MCF 10A (cell line): ENCODE measurements at places on chromosomes 3 and 15. TPM values are rescaled to one million over a fixed set of nuclear protein-coding genes. Genes with fewer than 3 reads are reported as not detected.

- no peak for DNase-seq
These were observed 179.8 kb upstream of the TLE3 start for GRCh38 chr15:70277556-70277955.

DNA sequence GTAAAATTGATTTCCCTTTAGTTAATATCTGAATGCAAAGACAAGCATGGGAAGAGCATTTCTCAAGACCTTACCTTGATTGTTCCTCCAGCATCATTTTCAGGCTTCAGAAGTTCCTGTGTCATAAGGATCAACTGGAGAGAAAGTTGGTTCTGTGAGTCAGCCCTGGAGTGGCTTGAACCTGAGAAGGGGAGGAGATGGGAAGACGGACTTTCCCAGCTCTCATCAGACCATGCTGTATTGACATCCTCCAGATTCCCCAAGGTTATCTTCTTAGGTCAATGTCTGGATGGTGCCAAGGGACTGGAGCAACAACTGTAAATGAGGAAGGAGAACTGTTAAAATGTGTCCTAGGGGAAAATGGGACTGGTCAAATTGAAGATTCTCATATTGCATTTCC, 21.0 kb downstream of the RPSA start:
- DNase-seq, result no peak

The CHRM5 gene
- total RNA-seq, result not detected in 2 replicates

- no peak for DNase-seq
These were observed 35.8 kb upstream of the CTDSPL start for GRCh38 chr3:37825744-37826400.

DNA sequence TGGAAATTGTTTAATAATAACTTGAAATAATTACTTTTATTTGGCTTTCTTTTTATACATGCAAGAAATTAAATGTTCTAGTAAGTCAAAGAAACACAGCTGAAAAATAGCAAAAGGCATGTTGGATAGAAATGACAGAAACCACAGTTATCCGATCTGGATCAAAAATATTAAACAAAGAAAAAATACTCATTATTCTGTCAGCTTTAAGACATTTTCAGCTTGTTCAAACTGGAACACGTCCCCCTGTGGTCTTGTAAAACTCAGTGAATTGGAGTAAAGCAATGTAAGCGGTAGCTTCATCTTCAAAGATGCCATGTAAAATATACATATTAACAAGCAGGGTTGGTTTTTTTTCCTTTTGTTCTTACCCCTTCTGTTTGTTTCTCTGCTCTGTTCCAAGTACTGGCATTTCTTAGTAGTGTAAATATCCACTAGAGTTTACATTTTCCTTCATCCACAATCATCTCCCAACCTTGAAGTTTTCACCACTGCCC, 223.4 kb downstream of the IGSF11 start:
- DNase-seq, result no peak

DNA sequence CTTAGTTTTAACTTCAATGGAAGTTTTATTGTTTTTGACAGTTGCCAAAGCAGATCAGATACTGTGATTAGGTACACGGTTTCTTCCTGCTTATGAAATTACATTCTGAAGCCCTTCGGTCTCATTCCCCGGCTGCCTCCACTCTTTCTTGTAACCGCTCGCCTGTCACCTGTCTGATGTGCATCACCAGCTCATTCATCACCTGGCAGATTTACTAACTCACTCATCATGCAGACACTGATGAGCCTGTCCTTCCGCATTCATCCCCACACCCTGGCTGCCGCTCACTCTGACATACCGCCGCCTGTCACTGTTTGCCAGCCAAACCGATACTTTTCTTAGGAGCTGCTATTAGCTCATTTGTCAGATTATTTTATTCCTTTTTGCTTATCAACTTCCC, 82.8 kb upstream of the NSMCE3 start:
- DNase-seq, result no peak

The PLA2G4B gene
- total RNA-seq, result 3.8 and 5.0 TPM in 2 replicates

The NOX5 gene
- 1.4 and 1.8 TPM in 2 replicates for total RNA-seq
